ENCODE measurements at places on chromosomes 5 and 9.

DNA sequence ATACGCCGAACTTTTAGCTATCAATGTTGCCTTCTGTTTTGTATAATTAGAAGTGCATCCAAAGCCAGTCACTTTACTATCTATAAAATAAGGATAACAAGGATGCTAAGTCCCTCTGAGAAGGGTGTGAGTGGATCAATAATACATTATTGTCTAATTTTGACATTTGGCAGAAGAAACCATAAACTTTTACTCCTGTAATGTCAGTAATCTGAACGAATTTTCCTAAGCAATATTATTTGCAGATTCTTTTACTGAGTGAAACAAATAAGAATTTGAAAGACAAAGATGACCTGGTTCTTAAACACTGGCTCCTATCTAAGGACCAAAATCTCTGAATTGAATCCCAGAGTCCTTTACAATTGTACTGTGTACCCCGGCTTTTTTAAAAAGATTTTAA, 126.6 kb upstream of the TMEM161B start:
- no peak for DNase-seq

GRCh38 chr5:154265197-154265773, 74.8 kb downstream of the GALNT10 start:
- no peak for DNase-seq

DNA sequence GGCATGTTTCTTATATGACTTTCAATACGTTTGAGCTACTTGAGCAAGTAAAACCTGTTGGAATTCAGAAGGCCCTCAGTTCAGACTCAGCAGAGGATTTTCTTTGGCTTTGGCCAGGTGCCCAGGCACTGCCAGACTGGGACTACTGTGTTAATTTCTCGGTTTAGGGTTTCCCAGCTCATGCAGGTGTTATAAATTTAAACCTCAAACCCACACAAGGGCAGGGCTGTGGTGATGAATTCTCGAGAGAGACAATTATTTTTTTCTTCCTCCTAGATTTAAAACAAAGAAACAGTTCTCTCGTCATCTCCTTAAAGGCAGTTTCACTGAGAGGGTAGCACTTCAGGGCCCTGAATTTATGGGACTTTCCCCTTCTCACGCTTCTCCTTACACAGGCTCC, 406.0 kb upstream of the PIK3R1 start:
- DNase-seq, result no peak

DNA sequence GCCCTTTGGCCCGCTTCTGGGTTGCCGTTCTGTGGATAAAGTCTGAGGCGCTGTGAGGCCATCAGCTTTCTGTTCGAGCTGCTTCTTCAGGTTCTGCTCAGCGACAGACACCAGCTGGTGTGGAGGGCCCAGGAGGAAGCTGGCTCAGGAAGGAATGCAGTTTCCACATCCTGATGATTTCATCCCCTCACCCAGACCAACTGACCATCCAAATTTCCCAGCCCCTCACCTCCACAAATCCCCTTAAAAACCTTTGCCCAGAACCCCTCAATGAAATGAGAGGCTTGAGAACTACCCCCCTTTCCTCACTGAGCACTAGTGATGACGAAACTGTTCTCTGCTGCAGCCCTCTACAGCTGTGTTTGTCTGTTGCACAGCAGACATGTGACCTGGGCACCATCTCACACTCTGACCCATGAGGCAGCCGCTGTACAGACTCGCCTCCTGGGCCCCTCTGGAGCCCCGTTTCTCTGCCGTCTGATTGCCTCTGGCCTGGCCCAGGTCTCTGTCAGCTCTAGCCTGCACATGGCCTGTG, 45.4 kb downstream of the SPATA31C2 start:
- no peak for DNase-seq

- no peak for DNase-seq
Measured at GRCh38 chr5:150085950-150086715, at the start of gene CSF1R. Gene CSF1R (minus strand): TSS chr5:150086554. CDS start chr5:150086427, 127 bp downstream.

All from CD4-positive, alpha-beta T cell treated with Interleukin-15 for 1 hour (primary cell).